ENCODE measurements at places on chromosomes 12 and 14.

DNA sequence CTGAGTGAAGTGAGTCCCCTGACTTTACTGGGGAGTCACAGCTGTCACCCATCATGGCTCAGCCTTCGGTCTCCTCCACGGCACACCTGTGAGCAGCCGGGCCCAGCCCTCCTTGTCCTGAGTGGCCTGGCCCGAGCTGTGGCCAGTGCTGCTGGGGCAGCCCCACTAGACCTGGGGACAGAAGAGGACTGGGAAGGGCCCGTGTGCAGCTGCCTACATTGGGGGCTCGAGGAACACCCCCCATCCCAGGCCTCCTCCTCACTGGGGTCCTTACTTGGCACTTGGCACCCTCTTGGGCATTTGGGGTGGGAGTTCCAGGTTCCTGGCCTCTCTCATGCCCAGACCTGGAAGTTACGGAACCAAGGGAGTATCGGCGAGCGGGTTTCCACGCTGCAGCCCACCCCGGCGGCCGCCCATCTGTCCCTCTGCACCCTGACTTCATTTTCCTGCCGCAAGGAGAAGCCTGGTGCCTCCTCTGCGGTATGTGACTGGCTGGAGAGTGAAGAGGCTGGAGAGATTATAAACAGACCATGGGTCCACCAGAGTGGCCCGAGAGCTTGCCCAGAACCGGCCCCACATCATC is 179.7 kb downstream of the KIF26A start:
- no peak for DNase-seq

DNA sequence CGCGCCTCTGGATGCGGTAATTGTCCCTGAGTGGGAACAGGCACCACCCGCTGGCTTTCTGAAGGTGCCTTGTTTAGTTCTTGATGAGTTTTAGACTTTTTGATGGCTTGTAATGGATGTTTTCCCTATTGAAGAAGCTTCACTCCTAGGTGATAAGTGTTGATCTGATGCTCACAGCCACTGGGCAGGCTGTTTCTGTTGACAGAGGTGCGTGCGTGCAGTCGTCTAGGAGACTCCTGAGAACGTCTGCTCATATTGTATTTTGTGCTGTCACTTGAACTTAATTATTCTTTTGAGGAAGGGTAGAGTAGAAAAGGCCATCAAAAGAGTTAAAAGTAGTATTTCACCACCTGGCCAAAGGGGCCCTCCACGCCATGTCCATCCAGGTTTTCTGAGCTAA is 70.5 kb downstream of the EP400 start:
- no peak for DNase-seq

GRCh38 chr12:131088701-131089530 is 135.2 kb downstream of the ADGRD1 start:
- DNase-seq: no peak

- no peak for DNase-seq
These were observed 12.3 kb downstream of the NKX2-8 start for GRCh38 chr14:36570065-36570464.

GRCh38 chr14:64598404-64598803 is 48.6 kb downstream of the PPP1R36 start:
- no peak for DNase-seq

DNA sequence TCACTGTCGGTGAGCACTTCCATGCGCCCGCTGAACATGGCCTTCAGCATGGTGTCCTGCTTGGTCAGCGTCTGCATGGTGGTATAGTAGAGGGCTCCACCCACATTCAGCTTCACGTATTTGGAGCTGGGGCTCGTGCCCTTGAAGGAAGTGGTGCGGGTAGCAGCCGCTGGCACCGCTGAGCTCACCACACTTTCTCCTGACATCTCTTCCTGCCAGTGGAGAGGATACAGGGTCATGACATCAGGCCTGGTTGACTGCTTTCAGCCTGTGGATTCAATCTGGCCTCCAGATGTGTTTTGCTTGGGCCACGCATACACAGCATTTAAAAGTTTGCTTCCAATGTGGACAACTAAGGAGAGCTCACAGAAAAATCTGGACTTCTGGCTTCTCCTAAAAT is 7.6 kb downstream of the KCTD10 start:
- no peak for DNase-seq

DNA sequence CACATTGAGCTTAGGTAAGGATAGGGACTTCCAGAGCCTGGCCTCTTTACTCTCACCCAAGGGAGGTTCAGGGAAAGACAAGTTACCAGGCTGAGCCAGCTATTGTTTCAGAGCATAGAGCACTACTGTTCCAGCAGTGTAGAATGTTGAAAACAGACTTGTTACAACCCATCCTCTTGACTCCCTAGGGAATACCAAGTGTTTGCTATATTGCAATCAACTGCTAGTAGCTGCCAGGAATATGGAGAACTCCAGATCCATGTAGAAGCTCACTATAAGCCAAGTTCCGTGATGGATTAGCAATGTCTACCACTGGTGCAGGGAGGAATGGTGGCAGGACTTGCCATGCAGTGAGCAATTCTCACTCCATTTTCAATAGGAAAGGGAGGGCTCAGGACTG is 199.8 kb upstream of the RBM19 start:
- DNase-seq: no peak

DNA sequence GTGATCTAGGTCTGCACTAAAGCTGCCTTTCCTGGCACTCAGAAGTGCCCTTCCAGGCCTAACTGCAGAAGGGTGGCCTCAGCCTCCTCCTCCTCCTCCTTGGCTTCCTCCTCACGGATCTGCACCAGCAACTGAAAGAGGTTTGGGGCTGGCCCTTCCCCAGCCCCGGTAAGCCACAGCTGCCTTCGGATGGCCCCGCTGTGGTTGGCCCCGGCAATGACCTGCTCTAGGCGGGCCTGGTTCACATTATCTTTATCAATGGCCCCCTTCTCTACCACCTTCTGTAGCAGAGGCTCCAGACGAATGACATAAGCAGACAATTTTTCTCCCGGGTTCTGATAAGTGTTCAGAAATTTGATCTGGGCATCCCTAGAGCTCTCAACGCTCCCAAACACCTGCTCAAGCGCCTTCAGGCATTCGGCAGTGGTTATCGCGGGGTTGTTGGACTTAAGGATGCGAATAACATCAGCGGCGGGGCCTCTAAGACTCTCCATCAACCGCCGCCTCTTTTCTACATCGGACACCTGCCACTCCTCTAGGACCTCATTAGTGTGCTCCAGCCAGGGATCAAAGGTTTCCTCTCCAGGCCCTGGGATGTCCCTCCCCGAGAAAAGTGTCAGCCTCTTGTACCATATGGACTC is 1.5 kb downstream of the PNMA1 start:
- peak; percentile 44 for DNase-seq

DNA sequence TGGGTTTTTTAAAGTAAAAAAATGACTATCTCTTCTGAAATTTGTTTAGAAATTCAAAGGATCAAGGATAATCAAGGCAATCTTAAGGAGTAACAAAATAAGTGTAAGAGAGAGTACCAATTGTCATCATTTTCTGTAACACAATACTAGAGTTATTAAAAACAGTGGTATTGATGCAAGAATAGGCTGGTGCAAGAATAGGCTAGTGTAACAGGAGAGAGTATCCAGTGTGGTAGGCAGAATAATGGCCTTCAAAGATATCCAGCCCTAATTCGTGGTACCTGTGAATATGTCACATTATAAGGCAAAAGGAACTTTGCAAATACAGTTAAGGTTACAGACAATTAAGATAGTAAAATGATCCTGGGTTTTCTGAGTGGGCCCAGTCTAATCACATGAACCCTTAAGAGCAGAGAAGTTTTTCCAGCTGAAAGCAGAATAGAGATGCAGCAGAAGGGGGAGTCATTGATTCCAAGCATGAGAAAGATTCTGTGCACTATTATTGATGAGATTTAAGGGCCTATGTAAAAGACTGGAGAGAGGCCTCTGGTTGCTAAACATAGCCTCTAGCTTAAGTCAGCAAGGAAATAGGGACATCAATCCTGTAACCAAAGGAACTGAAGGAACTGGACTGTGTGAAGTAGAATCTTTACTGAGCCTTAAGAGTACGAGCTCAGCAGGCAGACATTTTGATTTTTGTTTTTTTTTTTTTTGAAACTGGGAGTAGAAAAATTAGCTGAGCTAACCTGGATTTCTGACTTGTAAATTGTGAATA is 134.1 kb downstream of the GPHN start:
- no peak for DNase-seq

GRCh38 chr12:105705235-105705634 is 374.7 kb downstream of the C12orf75 start:
- DNase-seq: no peak

DNA sequence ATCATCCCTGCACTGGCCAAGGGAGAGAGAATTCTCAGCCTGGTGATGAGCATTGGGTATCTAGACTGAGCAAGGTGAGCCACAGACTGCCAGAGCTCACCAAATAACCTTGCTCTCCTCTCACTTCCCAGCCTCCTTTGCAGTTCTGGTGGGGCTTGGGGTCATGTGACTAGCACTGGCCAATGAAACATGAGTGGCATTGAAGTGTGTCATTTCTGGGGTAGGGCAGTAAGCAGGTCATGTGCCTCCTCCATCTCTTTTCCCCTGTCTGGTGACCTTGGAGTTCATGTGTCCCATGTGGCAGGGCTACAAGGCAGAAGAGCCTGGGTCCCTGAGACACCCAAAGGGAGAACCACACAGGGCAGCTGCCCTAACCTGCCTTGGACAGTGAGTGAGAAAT is 3.6 kb upstream of the KRT72 start:
- no peak for DNase-seq

GRCh38 chr12:56641219-56641618 is 4.6 kb downstream of the ATP5F1B start:
- DNase-seq: no peak

DNA sequence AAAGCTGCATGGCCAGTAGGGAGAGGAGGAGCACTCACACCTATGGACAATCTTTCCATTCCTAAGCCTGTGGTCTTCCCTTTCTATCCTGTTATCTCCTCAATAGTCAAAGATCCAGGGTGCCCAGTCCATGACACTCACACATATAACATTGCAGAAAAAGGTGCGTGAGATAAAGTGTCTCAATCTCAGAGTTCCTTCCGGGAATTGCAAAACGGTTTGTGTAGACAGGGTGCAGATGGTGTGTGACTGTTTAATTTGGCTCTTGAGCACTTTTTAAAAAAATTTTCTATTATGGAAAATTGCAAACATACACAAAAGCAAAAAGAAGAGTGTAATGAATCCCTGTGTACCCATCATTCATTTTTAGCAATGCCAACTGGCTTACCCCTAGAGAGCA is 1493.6 kb downstream of the AACS start:
- no peak for DNase-seq

- no peak for DNase-seq
These were observed 68.8 kb downstream of the ALX1 start for GRCh38 chr12:85348779-85349178.

GRCh38 chr14:53035336-53036210 is 84.7 kb upstream of the FERMT2 start:
- DNase-seq: no peak

GRCh38 chr12:72471806-72472205 is 199.6 kb downstream of the TRHDE start:
- no peak for DNase-seq

DNA sequence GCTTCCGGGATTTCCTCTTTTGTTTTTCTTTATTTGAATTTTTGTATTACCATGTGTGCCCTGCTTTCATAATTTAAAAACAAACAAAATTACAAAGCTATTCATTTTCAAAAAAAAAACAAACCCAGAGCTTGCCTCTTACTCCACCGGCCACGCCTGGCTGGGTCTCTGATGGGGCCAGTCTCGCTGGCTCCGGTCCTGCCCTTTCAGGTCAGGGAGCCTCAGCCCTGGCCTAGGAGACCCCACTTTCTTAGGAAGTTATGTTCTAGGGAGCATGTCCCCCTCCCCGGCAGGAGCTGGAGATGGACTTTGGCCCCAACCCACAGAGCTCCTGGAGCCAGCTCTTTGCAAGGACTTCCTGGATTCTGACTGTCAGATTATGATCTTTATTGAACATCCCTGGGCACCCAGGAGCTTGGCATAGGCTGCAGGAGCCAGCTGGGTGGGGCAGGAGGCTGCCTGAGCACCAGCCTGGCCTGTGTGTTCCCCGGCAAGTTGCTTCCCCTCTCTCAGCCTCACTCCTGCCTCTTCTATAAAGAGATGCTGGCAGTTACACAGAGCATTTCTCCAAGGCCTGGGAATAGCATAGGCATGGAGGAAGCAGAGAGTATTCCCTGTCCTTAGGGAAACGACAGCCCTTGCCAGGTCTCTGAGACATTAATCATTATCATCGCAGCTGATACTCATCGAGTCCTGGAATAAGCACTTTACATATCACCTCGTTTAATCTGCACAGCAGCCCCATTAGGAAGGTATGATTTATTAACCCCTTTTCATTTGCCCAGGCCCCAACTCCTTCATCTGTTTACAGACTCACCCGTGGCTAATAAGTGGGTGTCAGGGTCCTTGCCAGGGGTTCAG is 3.5 kb downstream of the DEGS2 start:
- DNase-seq: no peak

DNA sequence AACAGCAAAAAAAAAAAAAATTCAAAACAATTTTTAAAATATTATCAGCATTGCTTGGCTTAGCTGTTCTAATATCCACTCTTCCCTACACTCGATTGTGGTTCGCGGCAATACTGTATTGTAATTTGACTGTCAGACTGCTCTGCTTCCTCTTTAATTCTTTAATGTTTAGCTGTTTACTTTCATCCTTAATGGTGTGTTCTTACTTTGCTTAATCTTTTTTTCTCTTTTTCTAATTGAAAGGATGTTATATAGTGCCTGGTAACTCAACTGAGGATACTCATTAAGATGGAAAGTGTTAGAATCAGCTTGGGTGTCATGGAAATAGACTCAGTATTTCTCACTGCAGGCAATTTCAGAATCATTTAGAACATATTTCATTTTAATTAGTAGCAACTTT is 2.0 kb downstream of the ANO4 start:
- no peak for DNase-seq

Measured in activated naive CD4-positive, alpha-beta T cell treated with Interleukin-2 at 50 U/mL for 16 hours (primary cell).